Stimulated activated CD8-positive, alpha-beta memory T cell treated with anti-CD3 and anti-CD28 coated beads, Interleukin-7, amount 100 ng/mL, for 1 hour (primary cell): ENCODE measurements at places on chromosomes 4 and X.

DNA sequence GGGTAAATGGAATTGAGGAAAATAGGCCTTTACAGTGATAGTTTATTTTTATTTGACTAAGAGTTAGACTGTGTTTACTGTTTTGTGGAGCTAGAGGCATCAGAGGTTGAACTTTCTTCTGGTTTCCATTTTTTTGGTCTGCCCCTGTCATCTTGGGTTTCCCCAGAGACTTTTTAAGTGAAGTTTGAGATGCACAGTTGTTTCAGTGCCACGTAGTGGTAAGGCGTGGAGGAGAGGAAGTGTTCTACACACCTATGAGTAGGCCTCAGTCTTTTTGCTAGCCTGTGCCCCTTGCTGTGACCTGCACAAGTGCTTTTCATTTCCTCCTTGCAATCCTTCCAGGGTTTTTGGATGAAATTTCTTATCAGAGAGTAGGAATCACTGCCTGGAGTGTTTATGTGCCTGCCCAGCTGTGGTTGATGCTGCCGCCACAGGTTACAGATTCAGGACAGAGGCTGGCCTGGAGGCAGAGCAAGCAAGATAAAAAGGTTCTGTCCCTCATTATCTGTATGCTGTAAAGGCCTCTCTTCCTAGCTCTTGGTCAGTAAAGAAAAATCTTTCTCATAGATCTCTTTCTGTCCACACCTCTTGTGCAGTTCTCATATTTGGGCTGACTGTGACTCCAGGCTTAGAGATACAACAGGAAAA lies 12.5 kb upstream of the HSFX4 start:
- DNase-seq, result no peak

- no peak for DNase-seq
Measured at GRCh38 chr4:139659735-139660424, 5.7 kb upstream of the MGST2 start.

DNA sequence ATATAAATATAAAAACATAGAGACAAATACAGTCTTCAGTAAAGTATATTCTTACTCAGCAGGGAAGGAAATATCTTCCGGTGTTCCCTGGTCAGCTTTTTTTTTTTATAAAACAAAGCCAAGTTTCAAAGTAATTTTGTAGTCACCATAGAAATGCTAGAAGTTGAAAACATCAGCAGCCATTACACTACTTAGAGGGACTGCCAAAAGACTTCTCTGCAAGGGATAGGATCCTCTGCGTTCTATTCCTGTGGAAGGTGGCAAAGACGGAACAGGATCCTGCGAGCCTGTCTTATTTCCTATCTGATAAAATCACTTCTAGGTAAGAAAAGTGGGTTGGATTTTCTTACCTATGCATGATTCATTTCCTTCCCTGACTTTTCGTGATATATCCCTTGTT lies 19.4 kb downstream of the CLDN22 start:
- DNase-seq, result no peak

- DNase-seq, result no peak
Measured at GRCh38 chr4:79048878-79049277, 109.6 kb upstream of the PAQR3 start.

DNA sequence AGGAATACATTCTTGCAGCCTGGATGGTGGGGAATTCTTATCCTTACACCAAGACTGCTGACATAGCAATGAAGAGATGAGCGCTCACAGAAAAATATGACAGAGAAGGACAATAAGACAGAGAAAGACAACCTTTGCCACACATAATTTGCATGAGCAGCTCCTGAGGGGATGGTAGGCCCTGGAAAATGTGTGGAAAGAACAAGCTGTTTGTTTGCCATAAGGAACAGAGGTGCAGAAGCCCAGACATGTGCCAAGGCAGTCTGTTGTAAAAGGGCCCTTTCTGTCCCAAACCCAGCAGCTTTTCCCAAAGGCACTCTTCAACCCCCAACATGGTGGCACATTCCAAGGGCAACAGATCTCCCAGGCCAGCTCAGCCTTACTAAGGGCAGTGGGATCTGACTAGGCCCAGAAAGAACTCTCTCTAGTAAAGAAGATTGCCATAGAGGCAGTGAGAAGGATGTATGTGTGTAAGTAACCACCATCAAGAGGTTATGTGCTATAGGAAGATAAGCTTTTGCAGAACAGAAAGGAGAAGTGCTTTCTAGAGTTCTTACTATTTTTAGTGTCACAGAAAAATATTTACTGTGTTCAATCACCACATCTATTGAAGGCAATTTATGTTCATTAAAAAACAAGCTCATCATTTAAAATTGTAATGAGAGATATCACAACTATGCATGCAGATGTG lies 287.0 kb upstream of the RASGEF1B start:
- no peak for DNase-seq

- DNase-seq, result no peak
Measured at GRCh38 chr4:172995161-172995560, 173.4 kb upstream of the GALNT7 start.

DNA sequence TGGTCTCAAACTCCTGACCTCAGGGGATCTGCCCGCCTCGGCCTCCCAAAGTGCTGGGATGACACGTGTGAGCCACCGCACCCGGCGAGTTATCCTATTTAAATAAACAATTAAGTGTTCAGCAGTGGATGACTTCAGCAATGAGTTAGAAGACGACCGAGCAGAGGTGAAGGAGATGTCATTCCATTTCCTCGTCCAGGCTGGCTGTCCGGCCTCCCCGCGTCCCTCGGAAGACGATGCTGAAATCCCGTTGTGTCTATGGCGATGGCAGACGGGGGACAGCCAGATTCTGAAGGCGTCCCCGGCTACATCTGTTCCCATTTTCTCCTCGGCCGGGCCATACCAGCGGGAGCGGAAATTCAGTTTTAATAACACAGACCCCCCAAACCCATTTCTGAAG lies 209.8 kb downstream of the CRLF2 start:
- no peak for DNase-seq
